ENCODE measurements at places on chromosomes 7 and 10. TPM values are rescaled to one million over a fixed set of nuclear protein-coding genes. Genes with fewer than 3 reads are reported as not detected.

Gene KCNIP2
- total RNA-seq: 4.3 TPM

Gene TYSND1
- 47.3 TPM for total RNA-seq

Gene BBS9
- total RNA-seq: 16.0 TPM

Gene EMX2
- not detected for total RNA-seq

Gene CACNA2D1
- not detected for total RNA-seq

Gene DMBT1
- not detected for total RNA-seq

Gene ZNF853
- 0.48 TPM for total RNA-seq

Gene MTPN
- 281 TPM for total RNA-seq

Gene WEE2
- total RNA-seq: not detected

Gene SEMA3A
- not detected for total RNA-seq

Gene ACHE
- not detected for total RNA-seq

Gene MYL10
- not detected for total RNA-seq

Gene SMURF1
- total RNA-seq: 20.5 TPM

Gene ANKRD30A
- not detected for total RNA-seq

Gene CUZD1
- total RNA-seq: 1.1 TPM

Gene KNDC1
- not detected for total RNA-seq

Gene PTPRN2
- 0.35 TPM for total RNA-seq

Data from OCI-LY7 (cell line).